Panc1 (cell line): ENCODE measurements at places on chromosomes 12 and 14. TPM values are rescaled to one million over a fixed set of nuclear protein-coding genes. Genes with fewer than 3 reads are reported as not detected.

SMIM41 gene
- not detected for total RNA-seq

RPL10L gene
- not detected for total RNA-seq

DNA sequence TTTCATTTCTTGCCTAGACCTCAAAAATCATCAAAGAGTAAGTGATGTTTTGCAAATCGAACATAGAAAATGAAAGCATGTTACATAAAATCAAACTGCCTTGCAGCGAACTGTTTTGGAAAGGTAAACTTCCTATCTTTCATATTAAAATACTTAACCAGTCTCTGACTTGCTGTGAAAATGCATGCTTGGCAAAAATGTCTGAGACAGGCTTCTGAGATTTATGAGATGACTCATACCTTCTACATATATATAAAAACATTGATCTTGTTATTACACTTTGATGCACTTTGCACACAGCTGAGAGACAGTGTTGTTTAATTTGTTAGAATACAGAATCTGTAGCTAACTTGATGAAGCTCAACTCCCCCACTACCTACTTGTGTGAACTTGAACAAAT lies 179.1 kb downstream of the KITLG start:
- DNase-seq: no peak

DNA sequence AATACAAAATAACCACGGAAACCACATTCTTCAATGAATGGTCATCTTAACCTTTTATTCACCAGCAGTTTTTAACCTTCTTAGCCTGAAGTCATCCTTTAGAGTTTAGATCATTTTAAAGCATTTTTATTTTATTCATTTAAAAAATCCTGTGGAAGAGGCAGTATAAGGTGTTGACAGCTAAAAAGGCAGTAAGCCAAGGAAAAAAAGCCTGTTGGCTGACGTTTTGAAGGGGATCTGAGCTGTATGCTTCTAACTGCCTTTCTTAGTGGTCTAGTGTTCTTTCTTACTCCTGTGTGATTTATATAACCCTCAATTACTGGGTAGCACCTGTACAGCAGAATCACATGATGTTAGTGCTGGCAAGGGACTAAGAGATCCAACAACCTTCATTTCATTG lies 438.3 kb upstream of the SEL1L start:
- no peak for DNase-seq

DNA sequence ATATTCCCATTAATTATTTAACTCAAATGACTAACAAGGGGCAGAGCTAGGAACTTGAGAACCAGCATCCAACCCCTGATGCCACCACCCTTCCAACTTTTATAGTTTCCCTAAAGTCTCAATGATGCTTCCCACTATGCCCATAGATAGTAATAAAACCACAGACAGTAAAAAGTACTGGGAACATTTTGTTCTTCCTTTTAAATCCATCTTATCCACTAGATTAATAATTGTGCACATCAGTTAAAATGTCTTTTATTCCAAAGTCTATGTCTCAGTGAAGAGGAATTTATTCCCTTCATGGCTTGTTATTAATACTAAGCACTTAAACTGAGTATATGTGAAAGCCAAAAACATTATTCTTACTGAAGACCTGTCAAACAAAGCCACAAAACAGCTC lies 45.8 kb downstream of the SINHCAF start:
- DNase-seq: no peak

DNA sequence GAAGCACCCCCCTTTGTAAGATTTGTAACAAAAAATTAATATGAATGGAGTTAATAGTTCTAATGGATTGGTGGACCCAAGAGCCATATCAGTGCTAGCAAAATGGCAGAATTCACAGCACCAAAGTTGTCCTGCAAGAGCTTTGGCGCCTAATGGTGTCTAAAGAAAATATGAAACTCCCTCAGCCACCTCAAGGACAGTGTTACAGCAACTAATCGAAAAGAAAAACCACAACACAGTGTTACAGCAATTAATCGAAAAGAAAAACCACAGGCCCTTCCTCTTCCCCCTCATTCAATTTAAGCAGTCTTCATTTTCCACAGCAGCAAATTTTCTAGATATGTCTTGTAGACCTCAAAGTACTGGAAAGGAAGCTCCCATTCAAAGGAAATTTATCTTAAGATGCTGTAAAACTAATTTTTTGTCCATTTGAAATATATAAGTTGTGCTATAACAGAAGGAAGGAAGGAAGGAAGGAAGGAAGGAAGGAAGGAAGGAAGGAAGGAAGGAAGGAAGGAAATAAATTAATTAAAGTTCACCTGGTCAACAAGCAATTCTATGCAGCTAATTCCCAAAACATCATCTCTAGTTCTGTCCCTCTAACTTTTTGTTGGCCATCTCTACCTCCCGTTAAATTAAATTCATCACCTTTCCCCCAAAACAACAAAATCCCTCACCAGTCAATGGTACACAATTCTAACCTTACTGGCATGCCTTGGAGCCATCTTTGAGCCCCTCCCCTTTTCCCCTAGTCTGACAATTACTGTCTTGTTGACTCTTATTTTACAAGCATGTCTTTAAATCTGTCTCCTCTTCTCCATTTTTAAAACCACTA lies 17.4 kb downstream of the LRP6 start:
- no peak for DNase-seq

- DNase-seq: no peak
Observed at GRCh38 chr12:41190338-41190737, 2.2 kb downstream of the PDZRN4 start.

- DNase-seq: no peak
Observed at GRCh38 chr12:34335819-34336262, 313.5 kb downstream of the ALG10 start.

DNA sequence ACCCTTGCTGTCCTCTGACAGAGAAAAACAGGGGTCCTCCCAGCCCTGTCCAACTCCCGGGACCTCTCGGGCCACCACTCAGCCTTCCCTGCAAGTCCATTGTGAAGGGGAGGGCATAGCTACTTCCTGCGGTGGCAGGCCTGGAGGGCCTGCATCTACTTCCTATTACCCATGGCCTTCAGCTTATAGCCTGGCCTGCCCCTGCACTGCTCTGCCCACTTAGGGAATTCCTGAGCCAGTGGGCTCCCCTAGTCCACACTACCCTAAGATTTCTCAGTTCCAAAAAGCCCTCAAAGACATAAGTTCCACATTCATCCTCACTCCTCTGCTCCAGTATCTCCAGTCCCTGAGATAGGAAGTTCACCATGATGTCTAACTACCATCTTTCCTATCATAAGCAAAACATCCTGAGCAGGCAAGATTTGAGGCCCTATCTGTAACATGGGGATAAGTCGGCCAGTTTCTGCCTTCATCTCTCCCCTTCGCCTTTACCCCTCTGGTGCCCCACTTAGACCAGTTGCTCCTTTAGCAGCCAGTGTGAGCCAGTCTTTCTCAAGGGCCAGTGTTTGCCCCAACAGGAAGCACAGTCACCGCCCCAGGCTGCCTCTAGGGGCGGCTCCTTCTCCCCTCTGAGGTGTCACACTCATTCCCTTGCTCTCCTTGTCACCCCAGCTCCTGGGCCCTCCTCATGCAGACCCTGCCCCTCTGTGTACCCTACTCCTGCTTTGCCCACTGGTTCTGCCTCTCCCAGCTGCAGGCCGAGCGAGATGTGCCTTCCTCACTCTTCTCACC lies 10.9 kb downstream of the HDAC7 start:
- DNase-seq: no peak

GRCh38 chr14:96279564-96279963 lies 23.6 kb downstream of the BDKRB1 start:
- no peak for DNase-seq

DNA sequence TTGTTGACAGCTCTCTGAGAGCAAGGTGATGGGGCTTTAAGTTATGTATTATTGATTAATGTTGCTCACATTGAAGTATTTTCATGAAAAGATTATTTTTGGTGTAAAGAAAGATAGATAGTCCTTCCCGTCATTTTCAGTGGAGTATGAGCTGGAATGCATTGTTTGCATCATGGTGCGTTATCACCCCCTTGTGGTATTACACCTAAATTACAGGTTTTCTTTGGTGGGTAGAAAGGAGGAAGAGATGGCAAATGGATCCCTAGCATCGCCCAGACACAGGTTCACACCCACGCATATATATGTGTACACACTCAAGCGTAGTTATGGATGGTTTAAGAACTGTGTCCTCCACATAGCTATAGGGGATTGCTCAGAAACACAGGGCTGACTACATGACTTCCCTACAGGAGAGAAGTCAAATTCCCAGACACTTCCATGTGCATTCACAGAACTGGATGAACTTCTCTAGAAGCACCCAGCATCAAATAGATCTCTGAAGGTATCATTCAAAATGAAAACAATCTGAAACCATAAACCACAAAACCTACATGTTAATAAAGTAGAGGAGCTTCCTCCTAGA lies 14.4 kb upstream of the SERPINA10 start:
- DNase-seq: no peak

DNA sequence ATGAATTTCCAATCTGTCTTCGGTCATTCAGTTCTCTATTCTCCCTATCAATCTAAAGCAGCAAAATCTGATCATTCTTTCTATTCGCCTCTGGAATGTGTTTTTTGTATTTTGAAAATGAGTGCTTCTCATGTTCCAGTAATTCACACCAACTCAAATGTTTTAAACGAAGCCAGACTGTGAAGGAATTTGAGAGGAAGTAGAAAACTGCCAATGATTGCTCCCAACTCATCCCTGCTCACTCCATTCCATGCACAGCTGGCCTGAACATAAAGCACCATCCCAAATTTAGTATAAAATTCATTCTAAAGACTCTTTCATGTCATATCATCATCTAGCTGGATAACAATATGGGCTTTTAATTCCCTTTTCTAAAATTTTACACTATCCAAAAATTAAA lies 123.8 kb downstream of the DUSP6 start:
- DNase-seq: no peak

- DNase-seq: no peak
Observed at GRCh38 chr12:958588-959123, 9.2 kb upstream of the RAD52 start.

GRCh38 chr14:60648934-60649874 lies at the start of gene SIX1:
TSS of gene SIX1 (minus strand) at chr14:60649477. CDS start at chr14:60649189, 288 bp downstream.
- no peak for DNase-seq
